ENCODE measurements at places on chromosomes 11 and 22.

DNA sequence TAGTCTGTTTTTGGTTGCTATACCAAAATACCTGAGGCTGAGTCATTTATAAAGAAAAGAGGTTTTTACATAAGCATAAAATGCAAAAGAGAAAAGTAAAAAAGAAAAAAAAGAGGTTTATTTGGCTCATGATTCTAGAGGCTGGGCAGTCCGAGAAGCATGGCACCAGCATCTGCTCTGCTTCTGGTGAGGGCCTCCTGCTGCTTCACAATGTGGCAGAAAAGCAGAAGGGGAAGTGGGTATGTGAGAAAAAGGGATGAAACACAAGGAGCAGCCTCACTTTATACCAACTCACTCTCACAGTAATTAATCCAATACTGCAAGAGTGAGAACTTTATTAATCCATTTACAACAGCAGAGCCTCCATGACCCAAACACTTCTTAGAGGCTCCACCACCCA lies 47.1 kb downstream of the MTNR1B start:
- no peak for DNase-seq

DNA sequence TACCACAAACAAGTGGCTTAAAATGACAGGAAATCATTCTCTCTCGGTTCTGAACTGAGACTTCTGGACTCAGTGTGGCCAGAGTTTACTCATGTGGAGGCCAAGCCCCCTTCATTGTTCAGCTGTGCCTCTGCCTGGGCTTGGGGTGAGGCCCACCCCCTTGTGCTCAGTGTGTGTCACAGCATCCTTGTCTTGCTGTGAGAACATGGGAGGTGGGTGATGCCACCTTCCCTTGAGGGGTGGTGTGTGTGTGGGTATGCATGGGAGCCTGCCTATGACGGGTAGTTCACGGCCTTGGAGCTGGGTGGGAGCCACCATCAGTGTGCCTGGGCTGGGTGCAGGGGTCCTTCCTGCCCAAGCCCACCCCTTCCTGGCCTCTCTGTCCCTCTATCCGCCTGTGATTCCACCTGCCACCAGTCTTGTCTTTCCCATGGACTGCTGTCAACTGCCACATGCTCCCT lies 101.7 kb downstream of the MORC2 start:
- DNase-seq: no peak

- DNase-seq: no peak
Observed at GRCh38 chr11:425301-425700, 10.5 kb upstream of the SIGIRR start.

DNA sequence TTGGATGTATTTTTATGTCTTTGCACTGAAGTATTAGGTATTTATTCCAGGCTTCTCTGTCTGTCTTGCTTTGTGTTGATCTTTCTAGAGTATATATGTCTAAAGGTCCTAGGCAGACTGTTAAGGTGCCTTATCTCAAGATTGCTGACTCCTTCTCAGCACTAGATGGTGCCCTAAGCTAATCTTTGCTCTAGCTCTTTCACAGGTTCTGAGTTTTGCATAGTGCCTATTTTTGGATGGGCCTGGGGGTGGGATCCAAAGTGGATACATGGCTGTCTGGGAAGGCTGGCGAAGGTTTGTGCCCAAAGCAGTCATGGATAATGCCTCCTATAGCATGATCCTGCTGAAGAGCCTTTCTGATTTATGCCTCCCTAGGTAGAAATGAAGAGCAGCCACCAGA lies 154.9 kb downstream of the TRPC6 start:
- DNase-seq: no peak

GRCh38 chr11:46472662-46472994 lies 81.1 kb upstream of the CHRM4 start:
- DNase-seq: no peak

DNA sequence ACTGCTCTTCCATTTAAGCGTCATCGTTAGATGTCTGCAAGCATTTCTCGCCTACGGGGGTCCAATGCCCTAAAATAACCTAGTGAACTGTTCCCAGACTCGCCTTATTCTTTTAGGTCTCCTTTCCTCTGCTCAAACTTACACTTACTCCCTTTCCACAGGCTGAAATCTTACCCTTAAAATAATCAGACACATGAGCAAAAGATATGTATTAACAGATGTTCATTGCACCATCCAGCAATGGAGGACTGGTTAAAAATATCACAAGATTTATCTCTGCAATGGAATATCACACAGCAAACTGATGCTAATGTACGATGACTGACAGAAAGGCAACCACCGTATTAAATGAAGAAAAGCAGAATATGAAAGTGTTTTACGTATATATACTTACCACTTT lies 1.6 kb upstream of the CSTF3 start:
- DNase-seq: no peak

- no peak for DNase-seq
Observed at GRCh38 chr11:101458161-101458560, 125.6 kb downstream of the TRPC6 start.

GRCh38 chr11:64241241-64241490 lies 271 bp downstream of the FKBP2 start:
- DNase-seq: peak; percentile 97

DNA sequence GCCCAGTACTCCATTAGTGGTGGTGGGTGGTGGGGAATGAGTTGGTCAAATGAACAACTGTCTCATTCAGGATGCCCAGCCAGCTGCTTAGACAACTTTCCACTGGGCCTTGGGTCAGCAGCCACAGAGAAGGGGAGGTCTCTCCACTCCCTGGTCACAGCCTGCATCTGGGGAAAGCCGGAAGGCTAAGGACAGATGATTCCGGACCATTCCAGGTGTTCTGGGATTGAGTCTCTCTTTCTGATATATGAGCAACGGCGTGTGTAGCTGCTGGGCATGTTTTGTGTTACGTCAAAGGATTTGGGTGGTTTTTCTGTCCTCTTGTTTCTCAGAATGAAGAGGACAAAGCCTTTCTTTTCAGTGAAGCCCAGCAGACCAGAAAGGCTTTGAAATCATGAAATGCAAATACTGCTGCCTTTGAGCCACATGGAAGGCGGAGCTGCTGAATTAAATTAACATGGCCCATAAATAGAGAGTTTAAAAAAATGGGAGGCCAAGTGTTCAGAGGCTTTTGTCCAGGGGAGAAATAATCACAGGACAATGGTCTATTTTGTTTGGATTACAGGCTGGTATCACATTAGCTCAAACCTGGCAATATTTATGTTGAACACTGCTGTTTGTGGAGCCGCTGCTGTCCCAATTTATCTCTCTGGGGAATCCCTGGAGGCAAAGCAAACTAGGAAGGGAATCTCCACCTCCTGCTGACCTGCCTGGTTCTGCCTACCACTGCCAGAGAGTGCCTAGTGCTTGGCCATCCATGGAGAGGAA lies 234.4 kb upstream of the E2F8 start:
- DNase-seq: no peak

- DNase-seq: no peak
Observed at GRCh38 chr22:43303166-43303565, 40.0 kb downstream of the SCUBE1 start.

DNA sequence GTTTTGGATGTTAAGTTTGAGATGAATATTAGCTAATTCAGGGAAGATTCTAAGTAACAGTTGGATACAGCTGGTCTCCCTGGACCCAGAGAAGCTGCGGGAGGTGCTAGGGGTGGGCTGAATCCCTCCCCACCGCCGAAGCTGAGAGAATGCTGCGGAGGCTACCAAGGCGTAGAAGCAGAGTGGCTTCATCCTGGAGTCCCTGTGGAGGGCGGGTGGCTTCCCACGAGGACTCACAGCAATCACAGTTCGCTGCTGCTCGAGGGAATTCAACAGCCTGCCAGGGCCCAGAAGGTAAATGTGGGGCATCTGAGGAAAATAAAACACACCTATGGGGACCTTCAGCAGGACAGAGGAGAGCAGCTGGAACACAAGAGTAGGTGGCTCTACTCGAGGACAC lies 11.1 kb upstream of the B3GAT1 start:
- DNase-seq: no peak

GRCh38 chr11:17477361-17477760 lies 716 bp upstream of the ABCC8 start:
- no peak for DNase-seq

GRCh38 chr22:50567721-50568252 lies 5.1 kb upstream of the SYCE3 start:
- DNase-seq: no peak
